ELF-1 (cell line): ENCODE measurements at places on chromosomes 16 and 17.

DNA sequence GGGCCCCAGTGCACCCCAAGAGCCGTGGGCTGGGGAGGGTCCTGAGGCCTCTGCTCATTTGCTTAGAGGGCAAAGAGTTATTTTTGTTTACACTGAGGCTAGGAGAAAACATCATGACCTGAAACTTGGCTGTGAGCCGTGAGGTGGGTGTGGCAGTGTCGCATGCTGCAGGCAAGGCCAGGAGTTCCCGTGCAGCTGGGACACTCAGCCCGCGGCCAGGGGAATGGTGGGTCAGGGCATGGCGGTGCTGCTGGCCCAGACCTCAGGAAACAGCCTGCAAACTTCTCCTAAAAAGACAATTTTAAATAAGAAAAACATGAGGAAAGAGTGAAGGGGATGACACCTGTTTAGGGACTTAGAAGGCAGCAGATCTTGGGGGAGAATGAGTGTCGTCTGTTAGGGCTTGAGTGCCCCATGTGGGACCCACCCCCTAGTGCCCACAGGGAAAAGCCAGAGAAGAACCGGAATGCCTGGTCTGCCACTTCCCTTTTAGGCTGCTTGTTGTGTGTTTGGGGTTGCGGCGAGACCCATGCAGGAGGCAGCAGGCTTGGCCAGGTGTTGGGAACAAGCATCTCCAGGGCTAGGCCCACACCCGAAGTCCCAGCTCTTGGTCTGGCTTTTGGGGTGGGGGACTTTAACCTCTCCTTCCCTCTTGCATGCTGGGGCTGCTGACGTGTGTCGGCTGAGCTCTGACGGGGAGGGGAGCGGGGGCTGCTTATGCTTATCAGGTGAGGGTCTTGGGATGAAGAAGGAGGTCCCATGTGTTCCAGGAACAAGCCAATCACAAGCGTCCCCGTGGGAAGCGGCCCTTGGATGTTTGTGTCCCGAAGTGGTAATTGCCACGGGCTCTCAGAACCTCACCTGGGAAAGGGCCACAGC lies 80.9 kb upstream of the GNG13 start:
- DNase-seq, result no peak

- DNase-seq, result no peak
These were observed 168.7 kb downstream of the ABCC12 start for GRCh38 chr16:47987136-47987535.

- no peak for DNase-seq
These were observed 115.1 kb upstream of the SDK2 start for GRCh38 chr17:73759324-73759723.

GRCh38 chr16:69873783-69874182 lies 77.4 kb upstream of the CLEC18A start:
- DNase-seq, result no peak

DNA sequence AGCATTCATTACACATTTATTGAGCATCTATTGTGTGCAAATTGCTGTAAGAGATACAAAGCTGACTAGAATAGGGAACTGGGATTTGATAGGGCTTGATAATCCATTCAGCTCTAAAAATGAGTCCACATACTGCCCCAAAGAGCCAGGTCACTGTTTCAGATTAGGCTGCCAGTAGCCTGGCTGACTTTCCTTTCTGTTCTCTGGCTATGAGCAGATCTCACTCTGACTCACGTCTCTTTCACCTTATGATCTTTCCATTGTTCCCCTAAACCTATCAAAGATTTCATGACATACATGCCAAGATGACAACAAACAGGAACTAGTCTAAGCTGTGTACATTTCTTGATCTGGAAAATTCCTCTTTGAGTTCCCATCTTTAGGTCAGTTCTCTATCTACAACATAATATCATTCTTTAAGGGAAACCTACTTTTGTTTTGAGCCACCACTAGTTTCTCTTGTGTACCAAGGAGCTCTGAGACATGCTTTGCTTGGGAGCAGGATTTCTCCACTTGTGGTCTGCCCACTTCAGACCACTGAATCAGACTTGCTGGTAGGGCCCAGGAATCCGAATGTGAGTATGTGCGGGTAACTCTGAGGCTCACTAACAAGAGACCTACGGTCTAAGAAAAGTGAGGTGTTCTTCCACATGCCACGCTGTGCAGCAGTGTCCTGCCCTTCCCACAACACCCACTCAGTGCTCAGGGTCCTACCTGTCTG lies 40.9 kb upstream of the ICAM2 start:
- DNase-seq, result no peak

GRCh38 chr16:2839650-2840450 lies 9.7 kb downstream of the ZG16B start:
- DNase-seq, result no peak

DNA sequence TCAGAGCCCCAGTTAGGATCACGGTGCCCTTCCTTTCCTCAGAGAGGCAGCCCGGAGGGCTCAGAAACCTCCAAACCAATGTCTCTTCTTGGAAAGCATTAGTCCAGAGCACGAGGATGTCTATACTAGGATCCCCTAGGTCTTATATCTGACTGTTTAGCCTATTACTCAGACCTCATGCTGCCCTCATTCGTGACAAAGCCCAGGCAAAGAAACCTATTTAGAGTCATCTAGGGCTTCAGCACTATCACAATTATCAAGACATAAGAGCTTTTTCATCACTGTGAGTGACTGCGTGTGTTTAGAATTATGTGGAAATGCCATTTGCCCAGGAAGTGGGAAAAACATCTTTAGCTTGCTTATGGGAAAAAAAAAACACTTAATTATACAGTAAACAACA lies 159.8 kb upstream of the NOL11 start:
- DNase-seq, result no peak

GRCh38 chr17:78252111-78252634 lies 20.7 kb downstream of the TMEM235 start:
- DNase-seq, result no peak

DNA sequence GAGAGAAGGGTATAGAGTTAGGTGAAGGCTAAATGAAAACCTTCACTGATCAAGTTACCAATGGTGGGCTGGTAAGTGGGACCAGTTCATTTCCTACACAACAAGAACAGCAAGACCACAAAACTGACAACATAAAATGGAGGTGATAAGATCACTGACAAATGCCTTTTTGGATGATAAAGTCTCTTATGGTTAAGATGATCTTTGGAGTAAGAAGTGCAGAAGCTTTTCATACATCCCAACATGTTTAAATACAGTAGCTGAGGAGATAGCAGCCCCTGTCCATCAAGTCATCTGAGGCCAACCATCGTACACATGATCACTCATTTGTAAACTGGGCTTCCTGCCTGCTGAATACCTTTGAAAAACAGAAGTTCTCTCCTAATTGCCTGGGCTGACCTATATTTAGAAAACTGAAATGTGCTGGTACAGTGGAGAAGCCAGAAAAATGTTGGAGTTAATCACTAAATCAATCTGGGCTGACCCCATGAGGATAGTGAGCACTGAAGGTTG lies 259.0 kb upstream of the ZFHX3 start:
- no peak for DNase-seq

- no peak for DNase-seq
These were observed 725 bp downstream of the KRTAP16-1 start for GRCh38 chr17:41308251-41308917.

DNA sequence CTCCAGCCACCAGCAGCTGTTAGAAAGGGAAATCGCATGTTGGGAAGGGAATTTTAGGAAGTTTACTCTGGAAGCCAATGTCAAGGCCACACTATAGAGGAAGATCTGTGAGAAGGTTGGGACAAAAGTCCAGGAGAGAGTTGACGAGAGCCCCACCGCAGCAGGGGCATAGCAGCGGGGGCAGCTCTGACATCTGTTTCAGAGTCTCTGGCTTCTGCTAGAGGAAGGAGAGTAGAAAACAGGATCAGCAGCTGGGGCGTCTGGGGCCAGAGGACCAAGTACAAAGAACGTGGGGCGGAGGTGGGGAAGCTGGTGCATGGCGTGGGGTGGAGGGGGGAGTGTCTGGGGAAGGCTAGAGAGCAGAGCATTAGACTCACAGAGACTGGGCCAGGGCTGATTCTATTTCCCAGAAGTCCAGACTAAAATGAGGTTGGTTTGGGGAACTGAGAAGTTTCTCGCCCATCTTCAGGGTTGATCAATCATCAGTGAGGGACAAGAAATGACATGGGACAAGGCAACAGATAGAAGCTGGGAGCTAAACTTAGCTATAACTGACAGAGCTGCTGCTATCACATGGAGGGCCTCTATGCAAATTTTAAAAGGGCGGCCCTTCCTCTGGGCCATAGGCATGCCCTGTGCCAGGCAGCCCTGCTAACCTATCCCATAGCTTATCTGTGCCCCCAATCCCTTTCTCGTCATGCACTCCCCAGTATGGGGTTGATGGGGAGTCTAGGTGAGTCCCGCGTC lies 1.2 kb downstream of the RABEP2 start:
- no peak for DNase-seq

- DNase-seq, result no peak
These were observed 237.7 kb downstream of the CDH13 start for GRCh38 chr16:82864332-82865040.

GRCh38 chr17:81339534-81340296 lies 44.6 kb upstream of the SLC38A10 start:
- DNase-seq, result no peak

DNA sequence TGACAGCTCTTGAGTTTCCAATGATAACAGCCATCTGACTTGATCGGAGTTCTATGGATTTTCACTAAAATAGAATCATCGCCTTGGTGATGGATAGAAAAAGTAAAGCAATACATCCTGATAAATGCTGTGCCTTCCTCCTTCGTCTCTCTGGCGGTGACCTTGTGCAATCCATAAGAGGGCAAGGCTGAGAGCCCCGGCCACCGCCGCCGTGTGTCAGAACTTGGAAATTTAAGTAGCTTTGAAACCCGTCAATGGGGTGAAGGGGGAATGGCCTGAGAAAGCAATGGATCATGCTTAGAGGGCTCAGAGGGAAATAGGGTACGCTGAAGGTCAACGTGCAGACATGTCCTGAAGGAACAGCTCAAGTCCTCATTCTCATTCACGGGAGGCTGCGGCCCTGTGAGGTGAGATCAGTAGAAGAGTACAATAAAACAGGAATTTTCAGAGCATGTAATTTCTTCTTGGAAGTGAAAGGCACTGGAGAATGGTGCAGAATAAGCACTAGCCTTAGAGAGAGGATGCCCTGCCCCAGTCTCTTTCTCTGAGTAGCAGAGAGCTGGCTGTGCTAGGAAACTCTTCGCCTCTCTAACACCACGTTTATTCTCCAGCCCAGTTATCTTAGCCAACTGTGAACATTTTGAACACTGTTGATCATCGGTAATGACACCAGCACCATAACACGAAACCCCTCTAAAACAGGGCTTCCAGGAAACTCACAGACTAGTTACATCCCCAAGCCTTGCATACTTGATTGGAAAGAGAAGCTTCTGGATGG lies 573.5 kb downstream of the WWOX start:
- DNase-seq, result no peak

- DNase-seq, result no peak
These were observed 334.1 kb downstream of the KCNJ2 start for GRCh38 chr17:70503449-70503848.

DNA sequence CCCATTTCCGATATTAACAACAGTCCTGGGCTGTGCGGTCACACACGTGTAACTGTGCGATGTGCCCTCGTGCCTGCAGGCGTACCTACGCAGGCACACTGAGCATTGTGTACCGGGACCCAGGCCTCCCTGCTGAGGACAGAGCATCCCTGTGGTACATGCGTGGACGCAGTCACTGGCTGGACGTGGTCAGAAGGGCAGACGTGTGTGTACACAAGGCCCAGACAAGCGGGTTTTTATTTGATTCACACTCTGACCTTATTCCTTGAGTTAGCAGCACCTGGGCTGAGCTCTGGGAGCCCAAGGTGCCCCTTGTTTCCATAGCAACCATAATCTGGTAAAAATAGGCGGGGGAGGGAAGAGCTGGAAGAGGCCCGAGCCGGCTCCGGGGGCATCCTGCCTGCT lies 19.5 kb downstream of the RAP1GAP2 start:
- DNase-seq, result no peak

DNA sequence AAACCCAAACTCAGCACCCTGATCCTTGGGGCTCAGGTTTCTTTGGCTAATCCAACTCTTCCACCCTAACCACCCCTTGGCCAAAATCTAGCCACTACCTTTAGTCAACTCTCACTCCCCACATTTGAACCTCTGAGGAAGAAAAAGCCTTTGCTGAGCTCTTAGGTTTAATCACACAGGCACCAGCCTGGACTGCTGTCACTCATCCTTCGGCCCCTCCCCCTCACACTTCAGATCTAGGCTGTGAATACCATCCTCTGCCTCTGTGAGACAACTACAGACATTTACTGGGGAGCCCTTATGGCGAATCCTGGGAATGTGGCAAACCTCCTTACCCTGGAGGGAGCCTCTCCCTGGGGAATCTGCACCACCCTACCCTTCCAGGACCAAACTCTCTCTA lies 5.3 kb upstream of the RNASEK start:
- DNase-seq, result no peak

GRCh38 chr17:45087504-45087975 lies 26.4 kb downstream of the NMT1 start:
- DNase-seq, result no peak

- DNase-seq, result no peak
These were observed 17.2 kb downstream of the NUBP1 start for GRCh38 chr16:10760858-10761257.

- DNase-seq, result no peak
These were observed 97.1 kb upstream of the AKTIP start for GRCh38 chr16:53600126-53600525.

GRCh38 chr17:915538-916201 lies 63.9 kb downstream of the NXN start:
- DNase-seq, result no peak
